Dorsolateral prefrontal cortex (tissue), 122 donors: ENCODE measurements at places on chromosomes 13 and 19.

DNA sequence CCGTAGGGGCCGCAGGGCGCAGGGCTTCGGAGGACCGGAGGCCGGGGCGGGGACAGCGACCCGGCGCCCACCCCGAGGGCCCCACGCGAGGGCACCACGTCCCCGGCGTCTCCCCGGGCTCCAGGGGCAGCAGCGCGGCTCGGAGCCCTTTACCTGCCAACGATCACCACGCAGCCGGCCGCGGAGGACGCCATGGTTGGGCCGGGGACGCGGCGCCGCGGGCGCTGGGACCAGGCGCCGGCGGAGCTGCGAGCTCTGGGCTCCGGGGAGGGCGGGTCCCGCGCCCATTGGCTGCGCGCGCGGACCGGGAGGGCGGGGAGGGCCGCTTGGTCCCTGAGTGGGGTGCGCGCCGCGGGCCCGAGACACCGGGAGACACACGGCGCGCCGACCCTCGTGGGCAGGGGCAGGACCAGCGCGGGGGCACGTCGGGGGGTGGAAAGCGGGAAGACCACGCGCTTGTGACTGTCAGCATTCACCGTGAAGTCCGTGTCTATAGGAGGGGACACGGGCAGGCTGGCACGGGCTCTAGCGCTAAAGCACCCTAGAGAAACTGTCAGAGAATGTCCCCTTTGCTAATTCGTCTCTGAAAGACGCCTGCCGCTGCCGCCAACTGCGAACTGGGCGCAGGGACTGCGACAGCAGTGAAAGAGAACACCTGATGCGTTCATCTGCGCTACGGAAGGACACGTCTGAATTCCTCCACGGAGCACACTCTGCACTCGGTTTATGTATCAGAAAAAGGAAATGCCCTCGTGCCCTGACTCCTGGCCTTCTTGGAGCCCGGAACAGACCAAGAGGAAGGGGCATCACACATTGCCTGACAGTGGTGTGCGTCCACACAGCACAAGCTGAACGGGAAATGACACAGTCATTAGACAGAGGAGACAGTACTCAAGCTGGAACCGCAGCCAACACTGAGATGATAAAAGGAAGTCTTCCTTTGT is at the start of gene CRYL1:
Gene CRYL1, minus strand, starts transcription at position 257 of the 944 bp plus-strand sequence. Its CDS starts 63 bp downstream, at position 194.
- peak; percentile 77 for DNase-seq

- DNase-seq = no peak
Measured at GRCh38 chr13:29936956-29937355, 86.5 kb upstream of the UBL3 start.

DNA sequence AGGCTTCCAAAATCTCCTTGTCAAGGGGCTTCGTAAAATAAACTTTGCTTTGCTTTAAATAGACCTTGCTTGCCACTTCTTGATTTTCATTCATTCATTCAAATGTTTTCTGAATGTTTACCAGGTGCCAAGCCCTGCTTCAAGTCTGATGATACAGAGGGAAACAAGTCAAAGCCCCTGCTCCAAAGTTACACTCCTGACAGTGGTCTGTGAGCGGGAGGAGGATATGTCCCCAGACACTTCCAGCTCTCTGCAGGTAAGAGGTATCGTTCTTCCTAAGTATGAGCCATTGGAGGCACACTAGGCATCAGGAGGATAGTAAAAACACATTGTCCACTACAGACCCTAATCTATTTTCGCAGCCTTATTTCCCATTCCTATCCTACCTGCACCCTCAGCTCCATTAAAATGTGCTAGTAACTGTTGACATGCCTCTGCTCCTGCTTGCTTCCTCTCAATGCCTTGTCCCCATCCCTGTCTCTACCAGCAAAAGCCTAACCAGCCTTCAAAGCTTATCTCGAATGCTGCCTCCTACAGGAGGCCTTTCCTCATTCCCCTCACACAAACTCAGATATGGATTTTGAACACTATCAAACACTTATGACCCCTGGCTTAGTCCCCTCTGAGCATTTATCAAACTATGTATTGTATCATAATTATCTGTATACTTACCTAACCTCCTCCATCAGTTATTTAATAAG is 6.2 kb upstream of the WBP4 start:
- no peak for DNase-seq

DNA sequence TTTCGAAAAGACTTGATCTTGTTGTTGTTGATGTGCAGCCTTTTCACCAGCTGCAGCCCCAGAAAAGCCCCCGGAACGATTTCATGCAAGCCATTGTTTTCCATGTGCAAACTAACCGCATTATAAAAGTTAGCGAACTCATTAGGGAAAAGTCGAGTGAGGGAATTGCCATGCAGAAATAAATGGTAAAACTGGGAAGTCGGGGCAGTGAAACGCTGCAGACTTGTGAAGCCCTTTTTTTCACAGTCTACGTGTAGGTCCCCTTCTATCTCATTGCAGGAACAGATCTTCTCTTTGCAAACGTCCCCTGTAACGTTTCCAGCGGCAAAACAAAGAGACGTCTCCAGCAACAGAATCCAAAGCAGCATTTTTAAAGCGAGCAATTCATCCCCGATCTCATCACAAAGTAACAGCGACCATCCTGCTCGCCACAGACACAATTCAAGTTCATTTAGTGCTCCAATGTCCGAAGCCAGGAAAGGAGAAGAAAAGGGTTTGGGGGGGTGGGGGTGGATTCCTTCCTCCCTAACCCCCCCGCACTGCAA is 1.1 kb downstream of the SLITRK1 start:
- DNase-seq = no peak

GRCh38 chr19:10670182-10670581 is 16.0 kb downstream of the ILF3 start:
- DNase-seq = no peak

GRCh38 chr13:106696719-106697118 is 128.8 kb upstream of the ARGLU1 start:
- no peak for DNase-seq

DNA sequence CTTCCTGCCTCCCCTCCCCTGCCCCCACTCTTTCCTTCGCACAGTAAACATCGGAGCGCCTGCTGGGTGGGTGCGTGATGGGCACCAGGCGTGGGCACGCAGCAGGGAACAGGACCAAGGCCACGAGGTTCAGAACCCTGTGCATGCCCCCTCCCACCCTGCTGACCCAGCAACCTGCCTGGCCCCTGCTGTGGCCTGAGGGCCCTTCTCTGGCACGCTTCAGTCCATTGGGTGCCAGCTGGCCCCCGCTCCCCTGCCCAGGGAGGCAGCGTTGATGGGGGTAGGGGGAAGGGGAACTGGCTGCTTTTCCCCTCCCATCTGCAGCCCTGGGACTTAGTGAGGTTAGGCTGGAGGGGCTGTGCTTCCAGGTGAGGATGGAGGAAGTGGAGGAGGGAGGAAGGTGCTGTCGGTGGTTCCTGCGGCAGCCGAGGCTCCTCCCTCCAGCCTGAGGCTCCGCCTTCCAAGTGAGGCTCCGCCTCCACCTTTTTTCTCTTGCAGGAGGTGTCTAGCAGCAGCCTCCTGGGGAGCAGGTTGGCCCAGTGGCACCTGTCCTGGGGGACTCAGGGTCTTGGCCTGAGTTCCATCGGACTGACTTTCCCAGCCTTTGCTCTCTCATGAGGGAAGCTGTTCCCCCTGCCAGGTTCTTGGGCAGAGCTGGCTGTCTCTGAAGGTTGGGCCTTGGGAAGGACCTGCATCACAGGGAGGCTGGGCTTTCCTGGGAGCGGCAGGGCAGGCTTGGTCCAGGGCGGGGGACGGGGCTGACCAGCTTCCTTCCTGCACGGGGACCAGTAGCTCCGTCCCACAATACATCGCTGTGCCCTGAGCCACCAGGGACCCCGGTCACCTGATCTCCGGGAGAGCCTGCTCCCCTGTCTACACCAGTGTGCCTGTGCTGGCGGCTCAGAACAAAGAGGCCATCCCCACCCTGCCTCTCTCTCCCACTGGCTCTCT is 7.3 kb downstream of the PIAS4 start:
- no peak for DNase-seq

DNA sequence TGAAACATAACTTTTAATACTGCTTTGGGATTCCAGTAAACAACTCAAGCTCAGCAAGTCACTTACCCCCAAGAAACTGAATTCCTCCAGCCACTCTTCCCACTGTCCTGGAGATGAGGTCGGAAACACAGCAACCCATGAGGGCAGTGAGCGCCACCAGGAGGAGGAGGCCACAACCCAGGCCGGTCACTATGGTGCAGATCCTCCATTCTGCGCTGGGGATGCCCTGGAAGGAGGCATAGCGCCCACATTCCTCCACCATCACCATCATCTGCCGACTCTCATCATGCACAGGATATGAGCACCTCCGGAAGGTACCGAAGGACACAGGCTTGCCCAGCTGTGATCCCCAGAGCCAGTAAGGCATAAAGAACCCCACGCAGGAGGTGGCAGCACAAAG is 2.2 kb downstream of the LHFPL6 start:
- DNase-seq = no peak

GRCh38 chr13:102930566-102930965 is 84.7 kb downstream of the ERCC5 start:
- DNase-seq = no peak

GRCh38 chr13:45545686-45546409 is 69.7 kb downstream of the ERICH6B start:
- DNase-seq = no peak

- DNase-seq = no peak
Measured at GRCh38 chr13:112603641-112604225, 15.8 kb upstream of the TUBGCP3 start.

GRCh38 chr13:88153353-88153752 is 482.2 kb downstream of the SLITRK5 start:
- DNase-seq = no peak

- no peak for DNase-seq
Measured at GRCh38 chr13:95754069-95754468, 77.1 kb downstream of the DNAJC3 start.

DNA sequence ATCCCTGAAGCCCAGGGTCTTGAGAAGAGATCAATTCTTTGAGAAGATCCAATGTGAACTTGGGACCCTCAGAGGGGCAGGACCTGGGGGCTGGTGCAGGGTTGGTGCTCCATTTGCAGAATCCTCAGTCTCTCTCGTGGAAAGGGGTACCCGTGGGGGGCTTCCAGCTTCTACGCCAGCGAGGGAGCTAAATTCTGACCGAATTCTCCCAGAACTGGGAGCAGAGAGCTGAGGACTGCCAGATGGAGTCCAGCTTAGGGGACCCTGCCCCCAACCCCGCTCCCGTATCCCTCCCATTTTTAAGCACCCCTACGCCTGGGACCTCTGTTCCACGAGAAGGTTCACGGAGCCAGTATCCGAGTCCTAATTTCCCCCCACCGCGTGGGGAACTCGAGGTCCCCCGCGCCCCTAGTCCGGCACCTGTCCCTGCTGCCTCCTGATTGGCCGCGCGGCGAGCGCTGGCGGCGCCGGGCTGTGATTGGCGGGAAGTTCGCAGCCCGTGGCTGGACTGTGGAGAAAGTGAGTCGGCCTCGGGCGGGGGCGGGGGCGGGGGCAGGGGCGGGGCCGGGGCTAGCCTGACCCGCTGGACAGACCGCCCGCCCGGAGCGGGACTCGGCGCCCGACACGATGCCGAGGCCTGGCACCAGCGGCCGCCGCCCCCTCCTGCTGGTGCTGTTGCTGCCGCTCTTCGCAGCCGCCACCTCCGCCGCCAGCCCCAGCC is 4.4 kb upstream of the LTBP4 start:
- no peak for DNase-seq

DNA sequence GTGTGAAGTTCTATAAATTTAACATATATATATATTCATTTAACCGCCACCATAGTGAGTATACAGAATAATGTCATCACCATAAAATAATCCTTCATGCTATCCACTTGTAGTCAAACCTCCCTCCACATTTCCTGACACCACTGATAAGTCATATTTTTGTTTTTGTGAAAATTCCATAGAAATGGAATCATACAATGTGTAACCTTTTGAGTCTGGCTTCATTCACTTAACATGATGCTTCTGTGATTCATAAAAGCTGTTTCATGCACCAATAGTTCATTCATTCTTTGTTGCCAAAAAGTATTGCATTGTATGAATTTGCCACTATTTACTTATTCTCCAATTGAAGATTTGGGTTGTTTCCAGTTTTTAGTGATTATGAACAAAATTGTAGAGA is 497.5 kb upstream of the PCDH20 start:
- DNase-seq = no peak

DNA sequence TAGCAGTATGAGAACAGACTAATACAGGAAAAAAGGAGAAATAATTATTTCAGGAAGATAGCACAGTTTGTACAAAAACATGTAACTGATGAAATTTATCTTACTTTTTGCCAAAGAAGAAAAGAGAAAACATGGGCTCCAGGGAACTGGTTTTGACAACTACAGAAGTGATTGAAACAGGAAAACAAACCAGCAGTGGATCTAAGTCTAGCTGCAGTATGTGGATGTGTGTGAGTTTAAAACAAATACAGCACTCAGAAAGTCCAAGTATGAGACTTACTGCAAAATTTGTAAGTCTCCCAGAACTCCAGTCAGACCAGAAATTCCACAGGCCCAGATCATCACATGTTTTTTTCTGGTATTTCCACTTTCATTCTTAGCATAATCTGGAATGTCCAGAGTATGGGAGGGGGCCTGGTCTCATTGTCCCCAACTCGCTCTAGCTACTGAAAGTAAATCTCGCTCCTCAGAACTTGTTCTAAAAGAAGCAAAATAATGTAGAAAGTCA is 259.5 kb downstream of the NHLRC3 start:
- no peak for DNase-seq

- DNase-seq = no peak
Measured at GRCh38 chr19:1987197-1988187, 28.0 kb downstream of the BTBD2 start.

GRCh38 chr13:70568571-70568970 is 460.3 kb upstream of the KLHL1 start:
- DNase-seq = no peak

DNA sequence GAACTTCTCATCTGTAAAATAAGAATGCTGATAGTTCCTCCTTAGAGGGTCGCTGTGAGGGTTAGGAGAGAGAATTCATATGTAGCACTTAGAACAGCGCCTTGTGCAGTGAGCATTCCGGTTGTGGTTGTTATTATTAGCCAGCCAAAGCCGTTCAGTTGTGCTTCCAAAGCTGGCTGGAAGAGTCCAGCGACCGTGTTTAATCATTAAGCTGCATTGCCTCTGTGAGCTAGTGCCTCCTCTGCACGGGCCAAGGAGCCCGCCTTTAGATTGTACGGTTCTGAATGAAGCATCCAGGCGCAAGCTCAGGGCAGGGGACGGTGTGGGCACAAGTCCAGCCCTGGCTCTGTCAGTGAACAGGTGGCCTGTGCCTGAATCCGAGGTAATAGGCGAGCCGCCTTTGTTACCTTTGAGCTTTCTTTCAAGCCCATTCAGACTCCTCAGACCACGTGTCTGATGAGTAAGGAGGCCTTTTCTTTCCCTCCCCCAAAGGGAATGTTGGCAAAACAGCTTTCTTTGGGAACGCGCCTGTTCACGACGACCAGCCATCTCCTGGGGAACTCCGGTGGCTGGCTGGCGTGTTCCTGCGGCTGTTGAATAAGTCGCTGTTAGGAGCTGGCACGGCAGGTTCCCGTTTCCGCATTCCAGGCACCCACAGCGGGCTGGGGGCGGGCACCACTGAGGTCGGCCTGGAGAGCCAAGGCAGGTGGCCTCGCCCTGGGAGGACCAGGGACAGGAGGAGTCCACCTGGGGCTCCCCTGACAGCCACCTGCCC is 25.1 kb downstream of the SIPA1L3 start:
- peak; percentile 40 for DNase-seq

- no peak for DNase-seq
Measured at GRCh38 chr13:28000567-28000966, 12.1 kb upstream of the URAD start.

GRCh38 chr19:28569132-28570131 is 643.5 kb downstream of the UQCRFS1 start:
- DNase-seq = no peak

GRCh38 chr13:108188260-108188659 is 27.1 kb downstream of the LIG4 start:
- no peak for DNase-seq

- DNase-seq = no peak
Measured at GRCh38 chr13:108037348-108037747, 178.0 kb downstream of the LIG4 start.
